ENCODE measurements at places on chromosomes 16 and 17. TPM values are rescaled to one million over a fixed set of nuclear protein-coding genes. Genes with fewer than 3 reads are reported as not detected.

GRCh38 chr17:48728232-48729231 is at the start of gene HOXB13:
HOXB13 (minus strand) TSS chr17:48728750; CDS start chr17:48728593, 157 bp downstream.
- DNase-seq: peak; percentile 91
- H3K4me1 ChIP-seq: no peaks in the 10 kb centered on the region
- H3K27ac ChIP-seq: no peak within 1 kb of the TSS
- no peaks in the 10 kb centered on the region for H3K36me3 ChIP-seq
- H3K4me3 ChIP-seq: peak within 1 kb of the TSS; percentile 62

GRCh38 chr17:76246080-76247066 is 6.1 kb upstream of the RNF157 start:
- H3K27me3 ChIP-seq: peaks cover 31% of the 10 kb centered on the region
- DNase-seq: peak; percentile 53
- H3K4me3 ChIP-seq: peak overlapping the region; percentile 11
- no peaks in the 10 kb centered on the region for H3K4me1 ChIP-seq

DNA sequence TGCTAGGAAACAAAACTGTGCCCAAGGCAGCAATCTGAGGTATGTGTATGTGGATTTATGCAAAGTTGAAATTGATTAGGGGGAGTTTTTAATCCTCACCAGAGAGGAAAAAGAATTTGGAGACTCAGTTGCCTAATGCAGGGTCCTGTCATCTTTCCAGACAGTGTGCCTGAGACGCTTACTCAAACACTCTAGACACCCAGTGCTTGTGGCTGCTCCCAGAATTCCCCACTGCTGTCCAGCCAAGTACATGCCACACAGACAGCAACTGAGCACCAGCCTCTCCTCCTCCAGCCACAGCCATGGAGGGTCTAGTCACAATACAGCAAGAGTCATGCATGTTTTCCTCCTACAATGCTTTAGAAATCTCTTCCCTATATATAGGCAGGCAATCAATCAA is 118.1 kb downstream of the HIC1 start:
- no peaks in the 10 kb centered on the region for H3K27me3 ChIP-seq
- no peak for DNase-seq
- H3K27ac ChIP-seq: peak overlapping the region; percentile 36
- H3K36me3 ChIP-seq: peaks cover 83% of the 10 kb centered on the region
- no peak overlapping the region for H3K4me3 ChIP-seq

GRCh38 chr17:74181341-74181740 is 22.1 kb upstream of the RPL38 start:
- no peak overlapping the region for H3K27ac ChIP-seq
- no peak overlapping the region for H3K4me3 ChIP-seq
- no peaks in the 10 kb centered on the region for H3K4me1 ChIP-seq
- no peak for DNase-seq
- H3K36me3 ChIP-seq: no peaks in the 10 kb centered on the region

DNA sequence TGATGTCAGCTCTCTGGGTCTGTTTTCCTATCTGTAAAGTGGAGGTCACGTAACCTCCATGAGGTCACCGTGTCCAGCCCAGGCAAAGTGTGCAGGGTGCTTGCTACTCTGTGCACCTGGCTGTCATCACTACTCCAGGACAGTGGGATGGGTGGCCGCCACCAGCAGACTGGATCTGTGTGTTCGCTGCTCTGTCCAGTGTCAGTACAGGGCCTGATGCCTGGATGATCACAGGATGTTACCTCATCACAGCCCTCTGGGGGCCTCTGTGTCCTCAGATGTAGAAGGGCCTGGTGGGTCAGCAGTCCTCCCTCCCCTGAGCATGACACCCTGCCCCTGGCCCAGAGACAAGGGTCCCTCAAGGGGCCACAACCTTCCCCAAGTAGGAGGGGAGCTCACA is 80.0 kb downstream of the KCNJ18 start:
- no peaks in the 10 kb centered on the region for H3K27me3 ChIP-seq
- H3K36me3 ChIP-seq: no peaks in the 10 kb centered on the region
- no peak overlapping the region for H3K27ac ChIP-seq
- H3K4me3 ChIP-seq: no peak overlapping the region
- no peaks in the 10 kb centered on the region for H3K4me1 ChIP-seq

- H3K4me3 ChIP-seq: no peak overlapping the region
- H3K4me1 ChIP-seq: no peaks in the 10 kb centered on the region
- H3K27me3 ChIP-seq: no peaks in the 10 kb centered on the region
- H3K27ac ChIP-seq: no peak overlapping the region
These were observed 10.6 kb upstream of the TFAP4 start for GRCh38 chr16:4283441-4283840.

DNA sequence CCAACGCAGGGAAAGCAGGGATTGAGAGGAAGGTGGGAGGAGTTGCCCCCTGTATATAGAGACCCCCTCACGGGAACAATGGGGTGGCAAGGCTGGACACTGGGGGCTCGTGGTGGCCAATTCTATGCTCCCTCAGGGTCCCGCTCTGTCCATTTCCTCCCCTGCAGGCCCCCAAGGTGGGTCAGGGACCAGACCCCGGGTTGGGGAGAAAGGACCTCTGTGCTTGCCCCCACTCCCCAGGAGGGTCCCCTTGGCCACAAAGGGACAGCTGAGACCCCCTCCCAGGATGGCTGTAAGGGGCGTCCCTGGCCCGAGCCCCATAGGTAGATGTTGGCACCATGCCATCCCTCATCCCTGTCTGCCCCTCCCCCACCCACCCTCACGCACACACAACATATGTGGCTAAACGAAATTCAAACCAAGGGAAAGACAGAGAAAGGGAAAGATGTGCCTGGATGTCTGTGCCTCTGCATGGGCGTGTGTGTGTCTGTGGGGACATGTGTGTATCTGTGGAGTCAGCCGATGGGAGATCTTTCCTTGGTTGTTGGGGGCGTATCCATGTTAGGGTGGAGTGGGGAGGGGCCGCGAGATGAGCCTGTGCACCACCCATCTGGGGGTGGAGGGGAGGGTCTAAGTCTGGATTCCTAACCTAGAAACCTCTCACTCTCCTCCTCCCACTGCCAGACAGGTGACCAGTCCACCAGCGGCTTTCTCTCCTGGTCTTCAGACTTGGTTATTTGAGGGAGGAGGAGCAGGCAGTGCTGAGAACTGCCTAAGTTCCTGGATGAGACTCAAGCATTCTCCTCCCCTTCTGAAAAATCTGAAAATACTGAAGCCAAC is 642 bp upstream of the NEUROD2 start:
- DNase-seq: peak; percentile 72
- H3K4me1 ChIP-seq: no peaks in the 10 kb centered on the region
- H3K36me3 ChIP-seq: no peaks in the 10 kb centered on the region
- no peak overlapping the region for H3K4me3 ChIP-seq

- H3K4me3 ChIP-seq: no peak overlapping the region
- no peak overlapping the region for H3K27ac ChIP-seq
- H3K36me3 ChIP-seq: no peaks in the 10 kb centered on the region
- DNase-seq: no peak
- H3K27me3 ChIP-seq: peaks cover 19% of the 10 kb centered on the region
These were observed 121.9 kb downstream of the CDYL2 start for GRCh38 chr16:80682421-80683070.

DNA sequence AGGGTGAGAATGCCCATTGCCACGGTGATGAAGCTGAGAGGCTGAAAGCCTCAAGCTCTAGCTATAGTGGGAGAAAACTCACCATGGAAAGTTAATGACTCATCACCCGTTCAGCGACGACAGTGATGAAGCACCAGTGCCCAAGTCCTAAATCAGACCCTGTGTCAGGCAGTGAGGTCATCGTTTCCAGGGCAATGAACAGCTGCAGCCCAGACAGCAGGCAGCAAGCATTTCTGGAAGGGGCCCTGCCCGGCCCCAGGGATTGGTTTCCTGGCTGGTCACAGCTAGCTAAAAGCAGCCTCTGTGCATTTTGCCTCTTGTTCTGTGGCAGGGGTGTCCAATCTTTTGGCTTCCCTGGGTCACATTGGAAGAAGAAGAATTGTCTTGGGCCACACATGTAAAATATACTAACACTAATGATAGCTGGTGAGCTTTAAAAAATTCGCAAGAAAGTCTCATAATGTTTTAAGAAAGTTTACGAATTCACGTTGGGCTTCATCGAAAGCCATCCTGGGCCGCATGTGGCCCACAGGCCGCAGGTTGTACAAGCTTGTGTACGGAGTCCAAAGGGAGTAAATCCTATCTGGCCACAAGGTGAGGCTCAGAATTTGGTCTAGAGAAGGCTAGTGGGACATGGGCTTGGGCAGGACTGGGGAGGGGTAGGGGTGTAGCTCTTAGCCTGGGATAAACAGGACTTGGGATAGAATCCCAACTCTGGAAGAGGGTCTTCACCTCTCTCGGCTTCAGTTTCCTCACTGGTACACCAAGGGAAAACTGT is 40.6 kb downstream of the MIS12 start:
- no peak overlapping the region for H3K4me3 ChIP-seq
- DNase-seq: no peak
- no peaks in the 10 kb centered on the region for H3K27me3 ChIP-seq
- no peaks in the 10 kb centered on the region for H3K36me3 ChIP-seq
- peak overlapping the region; percentile 99 for H3K27ac ChIP-seq

DNA sequence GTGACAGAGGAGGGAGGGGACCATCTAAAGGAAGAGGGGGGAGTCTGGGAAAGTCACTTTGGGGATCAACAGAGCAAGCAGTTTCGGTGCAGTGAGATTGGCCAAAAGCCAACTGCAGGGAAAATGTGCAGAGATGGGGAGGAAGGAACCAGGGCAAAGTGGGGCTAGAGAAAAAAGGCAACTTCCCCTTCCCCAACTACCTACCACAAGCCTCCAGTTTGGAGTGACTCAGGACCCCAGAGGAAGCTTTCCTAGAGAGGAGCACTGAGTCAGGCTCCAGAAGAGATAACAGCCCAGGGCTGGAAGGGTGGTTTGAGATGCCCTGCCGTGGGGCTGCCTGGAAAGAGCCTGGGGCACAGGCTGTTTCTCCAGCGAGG is 6.9 kb upstream of the CD300LD start:
- H3K4me3 ChIP-seq: no peak overlapping the region
- no peak overlapping the region for H3K27ac ChIP-seq

DNA sequence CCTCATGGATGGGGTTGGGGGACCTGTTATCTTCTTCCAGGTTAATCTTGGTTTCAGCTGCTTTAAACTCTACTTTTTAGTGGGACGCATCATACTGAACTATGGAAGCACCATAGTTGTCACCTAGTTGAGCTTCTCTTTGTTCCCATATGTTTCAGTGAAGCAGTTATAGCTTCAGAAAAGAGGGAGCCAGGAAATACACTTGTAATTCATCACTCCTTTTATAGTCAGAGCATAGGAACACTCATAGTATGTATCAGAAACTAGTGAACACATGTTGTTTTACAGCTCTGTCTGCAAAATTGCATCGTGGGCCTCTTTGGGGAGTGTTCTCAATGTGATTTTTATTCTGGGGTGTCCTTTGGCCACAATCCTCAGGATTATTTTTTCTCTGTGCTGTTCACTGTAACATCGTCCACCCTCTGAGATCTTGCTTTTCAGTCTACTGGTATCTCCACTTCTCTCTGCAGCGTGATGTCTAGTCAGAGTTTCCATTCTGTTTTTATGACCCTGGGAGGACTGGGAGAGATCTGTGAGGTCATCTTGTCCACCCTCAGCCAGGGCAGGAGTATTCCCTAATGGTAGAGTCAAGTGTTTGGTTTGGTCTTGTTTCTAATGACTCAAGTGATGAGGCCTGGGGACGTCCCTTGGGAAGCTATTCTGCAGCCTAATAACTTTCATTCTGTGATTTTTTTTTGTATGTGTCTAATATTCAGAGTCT is 585.4 kb downstream of the WWOX start:
- no peak overlapping the region for H3K4me3 ChIP-seq
- no peak for DNase-seq
- no peaks in the 10 kb centered on the region for H3K36me3 ChIP-seq
- H3K27me3 ChIP-seq: peaks cover 13% of the 10 kb centered on the region

DNA sequence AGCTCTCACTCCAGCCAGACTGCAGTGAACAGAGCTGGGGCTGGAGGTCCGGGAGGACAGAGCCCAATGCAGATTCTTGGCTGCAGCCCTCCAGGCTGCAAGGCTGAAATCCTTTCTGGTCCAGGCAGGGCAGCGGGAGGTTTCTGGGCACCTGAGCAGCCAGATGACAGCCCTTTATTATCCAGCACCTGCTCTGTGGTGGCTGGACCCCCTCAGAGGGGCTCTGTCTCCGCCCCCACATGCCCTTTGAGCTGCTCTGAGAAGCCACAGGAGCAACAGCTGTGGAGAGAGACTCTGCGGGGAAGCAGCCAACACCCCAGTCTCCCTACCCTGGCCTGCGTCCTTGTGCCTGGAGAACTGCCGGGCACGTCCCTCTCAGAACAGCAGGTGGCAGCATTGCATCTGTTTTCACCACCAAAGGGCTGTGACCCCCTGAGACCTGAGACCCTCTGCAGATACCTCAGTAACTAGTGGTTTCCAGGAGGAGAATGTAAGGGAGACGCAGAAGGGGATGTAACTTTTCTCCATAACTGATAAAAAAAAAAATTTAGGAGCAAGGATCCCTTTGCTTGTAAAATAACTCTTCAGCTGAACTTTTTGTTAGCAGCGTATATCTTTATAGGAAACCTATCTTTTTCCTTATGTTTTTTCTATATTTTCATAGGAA is 3.7 kb upstream of the CNP start:
- peaks cover under 1% of the 10 kb centered on the region for H3K36me3 ChIP-seq
- H3K27ac ChIP-seq: no peak overlapping the region
- no peaks in the 10 kb centered on the region for H3K27me3 ChIP-seq
- no peak overlapping the region for H3K4me3 ChIP-seq

DNA sequence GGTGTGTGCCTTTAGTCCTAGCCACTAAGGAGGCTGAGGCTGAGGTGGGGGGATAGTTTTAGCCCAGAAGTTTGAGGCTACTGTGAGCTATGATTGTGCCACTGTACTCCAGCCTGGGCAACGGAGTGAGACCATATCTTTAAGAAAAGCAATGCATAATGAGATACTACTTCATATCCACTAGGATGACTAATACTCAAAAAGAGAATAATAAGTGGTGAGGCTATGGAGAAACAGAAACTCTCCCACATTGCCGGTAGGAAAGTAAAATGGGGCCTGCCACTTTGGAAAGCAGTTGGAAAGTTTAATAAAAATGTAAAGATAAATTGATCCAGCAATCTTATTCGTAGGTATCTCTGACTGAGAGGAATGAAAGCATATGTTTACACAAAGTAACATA is 4.6 kb upstream of the NPIPB2 start:
- DNase-seq: no peak
- no peaks in the 10 kb centered on the region for H3K36me3 ChIP-seq
- H3K4me1 ChIP-seq: no peaks in the 10 kb centered on the region
- no peak overlapping the region for H3K4me3 ChIP-seq
- H3K27ac ChIP-seq: no peak overlapping the region

DNA sequence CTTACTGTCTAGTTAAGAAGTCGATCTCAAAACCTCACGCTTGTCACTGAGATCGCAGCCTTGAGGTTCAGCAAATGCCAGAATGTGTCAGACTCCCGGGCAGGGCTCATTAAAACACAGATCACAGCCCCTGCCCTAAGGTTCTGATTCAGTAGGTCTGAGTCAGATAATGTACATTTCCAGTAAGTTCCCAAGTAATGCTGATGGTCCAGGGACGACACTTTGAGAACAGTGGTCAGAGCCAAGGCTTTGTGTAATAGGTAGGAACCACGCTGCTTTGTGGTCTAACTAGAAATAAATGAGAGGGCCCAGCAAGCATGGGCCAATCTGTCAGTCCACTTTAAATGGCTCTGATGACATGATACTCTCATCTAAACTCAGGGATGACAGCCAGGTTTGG is 228.6 kb downstream of the ZFHX3 start:
- no peaks in the 10 kb centered on the region for H3K4me1 ChIP-seq
- no peak overlapping the region for H3K4me3 ChIP-seq
- H3K27ac ChIP-seq: no peak overlapping the region
- H3K27me3 ChIP-seq: no peaks in the 10 kb centered on the region

The CCL16 gene
- not detected for total RNA-seq

The ATAD5 gene
- 20.3 TPM for total RNA-seq

The WRAP53 gene
- 24.1 TPM for total RNA-seq

The LGALS9B gene
- not detected for total RNA-seq

The ABCA9 gene
- total RNA-seq: not detected

The DOC2A gene
- total RNA-seq: 5.8 TPM
